Hippocampal formation (tissue), 2 donors: ENCODE measurements at places on chromosomes 13 and 19.
A peak's percentile ranks its signal among the peaks of the same experiment; 100 is the strongest.

GRCh38 chr13:105974380-105974779, 561.1 kb downstream of the EFNB2 start:
- DNase-seq = no peak

- DNase-seq = no peak
Observed at GRCh38 chr13:41827507-41828213, 133.2 kb downstream of the VWA8 start.

DNA sequence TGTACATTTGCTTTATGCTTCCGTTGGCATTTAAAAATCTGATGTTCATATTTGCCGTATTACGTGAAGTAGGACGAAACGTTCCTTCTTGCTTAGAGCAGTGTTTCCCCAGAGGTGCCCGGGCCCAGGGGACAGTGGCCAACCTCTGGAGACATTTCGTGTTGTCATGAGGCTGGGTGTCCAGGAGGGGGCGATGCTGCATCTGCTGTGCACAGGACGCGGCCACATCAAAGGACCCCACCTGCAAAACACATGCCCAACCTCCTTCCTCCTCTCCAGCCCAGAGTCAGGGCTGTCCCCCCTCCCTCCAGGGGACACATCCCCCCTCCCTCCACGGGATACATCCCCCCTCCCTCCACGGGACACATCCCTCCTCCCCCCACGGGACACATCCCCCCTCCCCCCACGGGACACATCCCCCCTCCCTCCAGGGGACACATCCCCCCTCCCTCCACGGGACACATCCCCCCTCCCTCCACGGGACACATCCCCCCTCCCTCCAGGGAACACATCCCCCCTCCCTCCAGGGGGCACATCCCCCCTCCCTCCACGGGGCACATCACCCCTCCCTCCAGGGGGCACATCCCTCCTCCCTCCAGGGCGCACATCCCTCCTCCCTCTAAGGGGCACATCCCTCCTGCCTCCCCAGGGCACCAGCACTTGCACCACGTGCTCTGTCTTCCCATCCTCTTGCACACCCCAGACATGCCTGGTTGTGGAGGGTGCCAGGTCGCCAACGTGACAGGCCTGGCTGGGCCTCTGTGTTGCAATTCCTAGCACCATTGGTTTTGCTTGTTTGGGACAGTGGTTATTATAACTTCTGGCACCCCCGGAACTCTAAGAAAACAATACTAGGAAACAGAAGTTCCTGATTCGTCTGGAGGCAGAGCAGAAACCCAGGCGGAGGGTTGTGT, 46.7 kb downstream of the GAS6 start:
- DNase-seq = peak; percentile 44

DNA sequence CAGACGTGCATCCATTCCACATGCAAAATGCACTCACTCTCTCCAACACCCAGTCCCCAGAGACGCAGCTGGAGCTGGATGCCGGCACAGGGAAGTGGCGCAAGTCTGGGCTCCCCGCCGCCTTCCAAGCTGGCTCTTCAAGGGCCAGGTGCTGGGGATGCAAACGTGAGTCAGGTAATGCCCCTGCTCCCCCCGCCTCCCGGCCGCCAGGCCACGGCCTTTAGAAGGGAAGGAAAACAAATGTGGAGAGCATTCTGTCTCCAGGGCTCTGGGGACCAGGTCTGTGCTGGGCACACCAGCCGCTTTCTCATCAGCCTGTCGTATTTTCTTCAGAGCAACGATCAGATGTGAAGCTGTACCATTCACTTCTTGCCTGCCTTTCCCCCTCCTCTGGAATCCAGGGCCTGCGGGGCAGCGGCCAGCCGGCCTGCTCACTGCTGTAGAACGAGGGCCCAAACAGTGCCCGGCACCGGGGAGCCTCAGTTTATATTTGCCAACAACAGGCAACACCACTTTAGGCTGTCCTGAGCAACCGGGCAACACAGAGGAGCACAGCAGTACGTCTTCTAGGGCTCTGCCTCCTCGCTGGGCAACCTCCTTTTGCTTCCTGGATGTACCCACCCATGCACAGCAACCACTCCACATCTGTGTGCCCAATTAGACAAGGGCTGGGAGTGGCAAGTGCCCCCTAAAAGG, 3.8 kb downstream of the RAB20 start:
- DNase-seq = no peak

GRCh38 chr19:50796128-50796633, 6.0 kb downstream of the ACP4 start:
- no peak for DNase-seq

- DNase-seq = no peak
Observed at GRCh38 chr13:19181621-19182485, at the start of gene TUBA3C. TUBA3C (minus strand) TSS chr13:19181824; CDS start chr13:19181747, 77 bp downstream.

- DNase-seq = no peak
Observed at GRCh38 chr13:33313504-33313903, 27.9 kb upstream of the STARD13 start.

DNA sequence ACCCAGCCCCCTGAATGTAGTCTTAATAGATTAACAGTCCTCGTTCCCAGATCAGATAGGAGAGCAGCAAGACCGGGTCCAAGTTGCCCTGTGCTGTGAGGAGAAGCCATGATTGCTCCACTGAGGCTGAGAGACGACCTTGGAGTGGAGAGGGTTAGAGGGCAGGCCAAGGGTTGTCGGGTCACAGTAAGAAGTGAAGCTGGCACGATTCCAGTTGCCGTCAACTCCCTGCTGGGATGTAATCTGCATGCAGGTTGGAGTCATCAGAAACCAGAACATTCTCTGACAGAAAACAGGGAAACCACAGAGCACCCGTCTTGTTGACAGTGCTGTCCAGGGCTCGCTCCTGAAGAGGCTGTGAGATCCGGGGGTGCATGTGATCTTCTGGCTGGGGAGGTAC, 19.0 kb upstream of the ATP11A start:
- no peak for DNase-seq

- DNase-seq = no peak
Observed at GRCh38 chr13:25725104-25725503, 326.7 kb downstream of the SHISA2 start.

- DNase-seq = no peak
Observed at GRCh38 chr13:46495651-46496050, 57.3 kb upstream of the LRCH1 start.

DNA sequence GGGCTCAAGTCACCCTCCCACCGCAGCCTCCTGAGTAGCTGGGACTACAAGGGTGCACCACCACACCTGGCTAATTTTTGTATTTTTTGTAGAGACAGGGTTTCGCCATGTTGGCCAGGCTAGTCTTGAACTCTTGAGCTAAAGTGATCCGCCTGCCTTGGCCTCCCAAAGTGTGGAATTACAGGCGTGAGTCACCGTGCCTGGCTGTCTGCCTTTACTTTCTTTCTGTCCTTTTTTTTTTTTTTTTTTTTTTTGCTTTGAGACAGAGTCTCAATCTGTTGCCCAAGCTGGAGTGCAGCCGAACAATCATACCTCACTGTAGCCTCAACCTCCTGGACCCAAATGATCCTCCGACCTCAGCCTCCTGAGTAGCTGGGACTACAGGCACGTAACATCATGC, 25.0 kb upstream of the OR1M1 start:
- DNase-seq = no peak

GRCh38 chr13:112003941-112004340, 63.0 kb upstream of the SOX1 start:
- no peak for DNase-seq

GRCh38 chr13:41970918-41971317, 10.0 kb upstream of the VWA8 start:
- DNase-seq = no peak

DNA sequence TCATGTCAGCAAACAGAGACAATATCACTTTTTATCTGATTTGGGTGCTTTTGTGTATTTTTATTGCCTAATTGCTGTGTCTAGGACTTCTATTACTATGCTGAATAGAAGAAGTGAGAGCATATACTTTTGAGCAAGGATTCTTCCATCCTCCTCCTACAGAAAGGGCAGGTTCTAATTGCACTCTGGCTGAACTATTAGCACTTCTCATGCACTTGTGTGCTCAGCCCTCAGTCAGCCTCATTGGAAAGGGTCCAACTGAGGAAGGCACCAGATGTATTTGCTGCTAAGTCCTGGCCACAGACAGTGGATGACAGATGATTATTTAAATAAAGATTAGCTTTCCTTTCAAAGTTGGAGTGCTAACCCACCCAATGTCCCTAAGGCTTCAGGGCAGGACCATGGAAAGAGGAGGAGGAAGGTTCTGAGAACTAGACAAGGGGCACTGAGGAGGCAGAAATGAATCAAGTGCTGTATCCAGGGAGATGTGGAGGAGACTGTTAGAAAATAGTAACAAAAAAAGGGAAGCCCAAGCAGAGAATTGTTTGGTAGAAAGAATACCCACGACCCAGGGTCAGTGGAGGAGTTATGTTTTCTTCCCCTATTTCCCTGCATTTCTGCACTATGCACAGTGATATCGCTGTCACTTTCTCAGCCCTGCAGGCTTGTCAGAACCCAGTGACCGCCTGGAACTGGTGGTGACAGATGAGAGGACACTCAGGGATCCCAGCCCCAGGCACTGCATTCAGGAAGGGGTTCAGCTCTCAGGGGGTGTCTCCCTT, 8.0 kb downstream of the LILRB4 start:
- DNase-seq = no peak

GRCh38 chr13:112690283-112690929, 568 bp downstream of the ATP11A start:
- DNase-seq = no peak

GRCh38 chr13:45063261-45063860, 56.9 kb upstream of the GTF2F2 start:
- DNase-seq = no peak

DNA sequence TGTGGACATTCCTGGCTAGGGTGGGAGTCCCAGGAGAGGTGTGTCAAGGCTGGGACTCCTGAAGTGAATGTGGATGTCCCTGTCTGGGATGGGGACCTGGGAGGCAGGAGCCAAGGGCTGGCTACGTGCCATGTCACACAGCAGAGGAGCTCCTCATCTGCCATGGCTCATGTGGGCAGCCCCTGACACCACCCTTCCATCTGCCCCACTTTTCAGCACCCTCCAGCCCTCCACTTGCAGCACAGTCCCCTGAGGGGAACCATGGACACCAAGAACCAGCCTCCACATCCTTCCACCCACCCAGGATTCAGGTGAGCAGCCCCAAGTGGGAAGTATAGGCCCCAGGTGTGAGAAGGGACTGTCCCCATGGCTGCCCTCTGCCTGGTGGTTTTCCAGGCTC, 1.7 kb downstream of the ZNF446 start:
- DNase-seq = no peak

DNA sequence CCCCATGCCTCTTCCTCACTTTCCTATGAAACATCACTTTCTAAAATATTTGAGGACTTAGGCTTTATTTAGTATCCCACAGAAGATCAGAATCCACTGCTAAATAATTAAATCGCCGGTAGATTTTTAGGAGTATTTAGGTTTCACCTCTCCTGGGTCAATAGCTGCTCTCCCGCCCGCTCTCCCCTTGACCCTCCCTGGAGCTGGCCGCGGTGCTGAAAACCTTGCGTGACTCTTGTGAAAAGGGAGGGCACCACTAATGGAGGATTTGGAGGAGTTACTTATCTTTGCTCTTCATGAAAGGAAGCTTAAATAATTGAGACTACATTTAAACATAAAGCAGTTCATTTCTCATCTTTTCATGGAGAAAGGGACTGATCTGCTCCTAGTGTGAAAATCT, 14.1 kb downstream of the POU4F1 start:
- DNase-seq = no peak
